Stimulated activated CD4-positive, alpha-beta T cell treated with anti-CD3 and anti-CD28 coated beads, Interleukin-1b, Interleukin-23, amount 100 ng/mL, for 24 hours (primary cell): ENCODE measurements at places on chromosomes 2 and 18.

DNA sequence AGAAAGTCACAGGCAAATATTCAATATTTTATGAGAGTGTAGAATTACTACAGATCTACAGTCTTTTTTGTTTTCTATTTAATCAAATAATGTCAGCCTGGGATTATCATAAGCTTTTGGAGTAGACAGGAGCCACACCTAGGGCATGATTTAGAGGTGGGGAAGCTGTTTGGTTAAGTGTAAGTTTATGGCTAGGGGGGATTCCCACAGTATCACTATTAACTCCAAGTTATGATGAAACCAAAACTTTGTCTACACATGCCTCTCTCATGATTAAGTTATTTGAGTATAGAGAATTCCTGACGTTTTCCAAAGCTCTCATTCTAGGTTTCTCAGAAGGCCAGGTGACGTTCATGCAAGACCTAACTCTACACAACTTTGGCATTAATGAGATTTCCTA is 2.1 kb downstream of the SERPINB10 start:
- no peak for DNase-seq

- no peak for DNase-seq
These were observed 17.7 kb upstream of the ATG16L1 start for GRCh38 chr2:233233618-233234230.

GRCh38 chr2:134284119-134284670 is 30.3 kb downstream of the MGAT5 start:
- no peak for DNase-seq

DNA sequence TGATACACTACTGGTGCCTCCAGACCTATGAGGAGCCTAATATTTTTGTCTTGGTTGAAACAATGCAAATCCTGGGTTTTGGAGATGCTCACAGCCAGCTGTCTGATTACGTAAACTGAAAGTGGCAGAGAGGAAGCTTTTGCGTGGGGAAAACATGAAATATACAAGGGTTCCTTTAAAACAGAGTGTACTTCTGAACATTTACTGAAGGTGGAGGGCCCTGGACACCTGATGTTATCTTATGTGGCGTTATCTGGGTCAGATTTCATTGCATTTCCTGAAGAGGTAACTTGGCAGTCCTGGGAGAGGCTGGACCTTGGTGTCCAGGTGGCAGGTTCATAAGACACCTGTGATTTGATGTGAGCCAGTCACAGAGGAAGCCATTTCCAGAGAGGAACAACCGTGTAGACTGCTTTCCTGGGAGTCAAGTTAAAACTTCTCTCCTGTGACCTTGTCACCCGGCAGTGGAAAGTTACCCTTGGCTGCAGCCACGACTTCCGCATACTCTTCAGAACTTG is 105.0 kb downstream of the NEDD4L start:
- DNase-seq = no peak

- DNase-seq = no peak
These were observed 8.2 kb upstream of the MBD2 start for GRCh38 chr18:54232485-54233227.

GRCh38 chr18:74525741-74526140 is 8.6 kb upstream of the CNDP1 start:
- no peak for DNase-seq

- DNase-seq = no peak
These were observed 65.1 kb downstream of the CUL3 start for GRCh38 chr2:224520064-224520463.

DNA sequence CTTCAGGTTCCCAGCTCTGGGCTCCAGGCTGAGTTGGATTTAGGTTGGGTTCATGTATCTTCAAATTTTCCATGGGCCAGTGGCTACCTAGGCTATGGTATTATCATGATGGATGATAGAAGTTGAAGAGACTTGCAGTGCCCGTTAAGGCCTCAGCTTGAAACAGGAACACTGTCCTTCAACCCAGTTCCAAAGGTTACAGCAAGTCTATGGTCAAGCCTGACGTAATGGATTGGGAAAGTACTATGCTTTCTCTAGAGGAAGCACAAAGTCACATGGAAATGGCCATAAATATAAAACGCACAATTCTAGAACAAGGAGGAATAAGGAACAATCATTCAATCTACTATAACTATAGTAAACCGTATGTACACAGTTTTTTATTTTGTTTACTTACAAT is 593.2 kb downstream of the ZEB2 start:
- DNase-seq = no peak

DNA sequence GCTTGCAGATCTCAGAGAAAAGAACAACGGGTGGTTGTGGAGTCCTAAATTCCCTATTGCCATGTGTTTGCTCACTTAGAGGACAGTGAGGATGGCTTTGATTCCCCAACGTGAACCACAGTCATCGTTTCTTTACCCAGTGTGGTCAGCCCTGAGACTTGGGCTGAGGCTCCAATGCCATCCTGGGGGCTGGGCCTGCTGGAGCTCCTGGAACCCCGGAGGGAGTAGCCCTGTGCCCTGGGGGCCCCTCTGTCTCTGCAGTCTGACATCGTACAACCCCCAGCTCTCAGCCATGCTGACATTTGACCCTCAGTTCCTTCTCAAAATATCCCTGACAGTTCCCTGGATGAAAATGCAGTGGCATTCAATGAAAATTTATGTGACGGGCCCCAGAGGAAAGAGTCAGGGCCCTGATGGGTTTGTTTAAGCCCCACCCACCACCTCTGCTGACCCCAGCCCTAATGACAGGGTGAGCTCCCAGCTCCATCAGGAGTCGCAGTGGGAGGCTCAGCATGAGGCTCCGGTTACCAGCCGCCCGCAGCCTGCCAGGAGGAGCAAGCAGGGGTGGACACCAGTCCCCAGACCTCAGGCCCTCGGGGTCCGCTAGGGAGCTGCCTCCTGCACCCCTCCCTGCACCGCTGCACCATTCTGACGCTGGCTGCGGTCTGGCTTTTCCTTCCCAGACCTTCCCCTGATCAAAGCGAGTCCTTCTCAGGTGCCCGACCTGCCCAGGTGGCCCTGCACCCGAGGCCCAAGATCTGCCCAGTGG is 120.9 kb downstream of the TWIST2 start:
- DNase-seq = no peak

DNA sequence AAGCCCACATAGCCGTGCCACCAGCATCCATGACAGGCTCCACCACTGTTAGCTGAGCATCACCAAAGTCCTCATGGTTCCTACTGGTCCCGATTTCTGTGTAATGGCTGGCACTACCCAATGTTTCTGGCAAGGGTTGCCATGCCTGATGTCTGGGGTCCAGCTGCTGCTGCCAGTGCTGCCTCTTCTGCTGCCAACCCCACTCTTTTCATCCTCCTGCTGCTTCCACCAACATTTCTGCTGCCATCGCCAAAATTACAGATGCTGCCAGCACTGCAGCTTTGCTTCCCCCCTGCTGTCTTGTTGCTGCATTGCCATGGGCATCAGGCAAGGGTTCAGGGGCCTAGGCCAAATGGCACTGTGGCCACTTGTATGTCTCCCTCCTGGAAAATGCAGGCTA is 152.9 kb downstream of the LRRTM1 start:
- DNase-seq = no peak

- DNase-seq = no peak
These were observed 272.8 kb downstream of the RND3 start for GRCh38 chr2:150214626-150215025.

DNA sequence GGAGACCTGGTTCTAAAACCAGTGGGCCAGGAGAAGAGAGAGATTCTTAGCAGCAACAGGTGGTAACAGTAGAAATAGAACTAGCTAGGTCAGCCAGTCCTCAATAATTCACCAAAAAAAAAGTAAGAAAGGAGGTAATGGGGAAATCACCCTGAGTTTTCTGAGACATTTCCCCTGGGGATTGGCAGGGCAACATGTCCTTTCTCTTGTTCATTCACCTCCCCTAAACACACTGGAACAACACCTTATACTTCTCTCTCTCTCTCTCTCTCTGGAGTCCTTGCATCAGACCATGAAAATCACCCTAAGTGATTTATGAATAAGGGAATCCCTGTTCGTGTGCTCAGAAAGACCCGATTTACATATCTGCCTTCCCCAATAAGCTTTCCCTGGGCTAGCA is 64.8 kb downstream of the COX7A2L start:
- DNase-seq = no peak

- no peak for DNase-seq
These were observed 12.5 kb upstream of the REG1B start for GRCh38 chr2:79100285-79100684.

- DNase-seq = no peak
These were observed 28.8 kb upstream of the TMEM177 start for GRCh38 chr2:119650206-119650605.

- no peak for DNase-seq
These were observed 199.7 kb downstream of the MYO3B start for GRCh38 chr2:170377500-170378207.

DNA sequence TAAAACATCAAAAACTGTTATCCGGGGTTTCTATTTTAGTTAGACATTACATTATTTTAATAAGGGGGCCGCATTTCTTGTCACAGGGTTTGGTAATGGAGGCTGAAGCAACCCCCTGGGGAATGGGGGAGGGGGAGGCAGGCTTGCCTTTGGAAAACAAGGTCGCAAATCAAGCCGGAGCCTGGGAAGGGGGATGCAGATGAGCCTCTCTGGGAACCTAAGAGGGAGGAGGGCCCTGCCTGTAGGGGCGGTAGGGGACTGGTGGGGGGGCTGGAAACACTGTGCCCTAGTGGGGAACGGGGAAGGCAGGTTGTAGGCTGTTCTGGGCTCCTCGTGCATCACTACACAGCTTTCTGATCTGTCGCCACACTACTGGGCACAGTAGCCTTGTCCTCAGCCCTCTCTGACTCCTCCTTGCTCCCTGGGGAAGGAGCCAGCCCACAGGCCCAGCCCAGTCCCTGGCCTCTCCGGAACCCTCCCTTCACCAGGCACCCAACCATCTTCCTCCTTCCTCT is 170.2 kb upstream of the SMAD2 start:
- DNase-seq = no peak

GRCh38 chr2:22854588-22854987 is 530.4 kb upstream of the KLHL29 start:
- no peak for DNase-seq

- DNase-seq = no peak
These were observed 209.8 kb downstream of the GBX2 start for GRCh38 chr2:235958221-235958930.

- DNase-seq = no peak
These were observed 61.9 kb downstream of the CENPO start for GRCh38 chr2:24855022-24855622.

DNA sequence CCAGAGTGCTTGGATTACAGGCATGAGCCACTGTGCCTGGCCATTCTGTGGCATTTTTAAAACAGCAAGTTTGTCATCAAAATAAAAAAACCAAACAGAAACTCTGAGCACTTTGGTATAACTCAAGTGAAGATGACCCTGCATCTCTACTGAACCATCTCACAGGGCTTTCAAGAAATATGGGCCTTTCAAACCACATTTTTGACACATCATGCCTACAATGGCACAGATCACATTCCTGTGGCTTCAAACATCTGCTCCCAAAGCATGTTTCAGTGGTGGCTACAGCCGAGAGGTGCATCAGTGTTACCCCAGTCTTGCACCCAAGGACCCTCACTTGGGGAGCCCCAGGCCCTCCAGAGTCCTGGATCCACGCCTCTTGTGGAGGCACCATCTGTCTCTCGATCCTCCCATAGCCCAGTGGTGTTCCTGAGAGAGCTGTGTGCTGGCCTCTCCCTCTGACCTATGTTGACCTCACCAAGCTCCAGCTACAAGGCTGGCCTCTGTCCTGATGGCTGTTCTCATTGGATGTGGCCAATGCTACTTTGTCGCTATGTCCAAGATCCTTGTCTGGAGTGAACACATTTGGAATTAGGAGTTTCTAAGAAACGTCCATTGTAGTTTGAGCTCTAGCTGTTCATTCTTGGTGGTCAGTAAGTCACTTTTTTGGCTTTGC is 55.2 kb upstream of the RALBP1 start:
- no peak for DNase-seq

DNA sequence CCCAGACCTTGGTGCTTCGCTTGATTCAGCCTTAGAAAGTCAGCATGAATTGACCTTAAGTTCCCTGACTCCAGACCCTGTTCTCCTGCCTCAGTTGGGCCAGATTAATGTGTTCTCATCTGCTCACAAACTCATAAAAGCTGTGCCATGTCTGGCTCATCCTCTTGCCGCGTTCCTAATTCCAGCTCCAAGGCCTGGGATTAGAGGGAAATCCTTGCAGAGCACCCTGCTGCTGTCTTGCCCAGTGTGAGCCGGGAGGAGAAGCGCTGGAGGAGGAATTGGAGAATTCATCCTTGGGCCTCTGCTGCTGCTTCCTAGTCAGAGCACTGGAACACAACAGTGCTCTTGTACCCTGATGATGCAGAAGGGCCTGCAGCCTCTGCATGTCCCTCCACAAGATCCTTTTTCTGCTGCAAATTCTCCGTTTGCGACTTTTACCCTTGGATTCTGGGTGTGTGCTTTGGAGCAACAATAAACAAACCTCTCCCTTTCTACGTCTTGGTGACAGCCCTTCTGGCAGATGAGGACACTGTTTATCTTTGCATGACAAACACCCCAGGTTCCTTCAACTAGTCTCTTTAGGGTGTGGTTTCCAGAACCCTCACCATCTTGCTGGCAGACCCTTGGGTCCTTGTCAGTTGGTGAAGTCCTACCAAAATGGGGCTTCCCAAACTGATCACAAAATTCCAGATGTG is 46.9 kb upstream of the CNGA3 start:
- DNase-seq = no peak

DNA sequence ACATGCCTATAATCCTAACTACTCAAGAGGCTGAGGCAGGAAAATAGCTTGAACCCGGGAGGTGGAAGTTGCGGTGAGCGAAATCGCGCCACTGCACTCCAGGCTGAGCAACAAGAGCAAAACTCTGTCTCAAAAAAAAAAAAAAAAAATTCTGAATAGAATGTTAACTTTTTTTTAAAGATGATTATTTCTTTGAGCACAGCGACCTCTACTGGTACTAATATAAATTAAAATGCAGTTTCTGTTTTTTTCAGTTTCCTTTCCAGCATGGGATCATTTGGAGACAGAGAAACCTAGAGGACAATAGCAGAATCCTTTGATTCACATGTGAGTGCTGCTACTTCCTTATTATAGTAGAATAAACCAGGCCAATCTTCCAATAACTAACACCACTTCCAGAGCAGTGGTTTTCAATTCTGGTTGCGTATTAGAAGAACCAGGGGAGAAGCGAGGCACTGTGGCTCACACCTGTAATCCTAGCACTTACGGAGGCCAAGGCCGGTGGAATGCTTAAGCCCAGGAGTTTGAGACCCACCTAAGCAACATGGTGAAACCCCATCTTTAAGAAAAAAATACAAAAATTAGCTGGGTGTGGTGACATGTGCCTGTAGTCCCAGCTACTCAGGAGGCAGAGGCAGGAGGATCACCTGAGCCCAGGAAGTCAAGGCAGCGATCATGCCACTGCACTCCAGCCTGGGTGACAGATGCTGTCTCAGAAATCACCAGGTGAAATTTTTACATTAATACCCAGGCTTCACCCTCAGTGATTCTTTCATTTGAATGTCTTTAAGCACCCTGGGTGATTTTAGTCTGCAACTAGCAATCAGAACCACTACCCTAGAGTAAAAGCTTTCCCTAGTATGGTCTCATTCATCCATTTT is 10.1 kb downstream of the SRSF7 start:
- no peak for DNase-seq
